ENCODE measurements at places on chromosomes 5 and 9.

- no peak for DNase-seq
These were observed 344.7 kb downstream of the TAF11L14 start for GRCh38 chr5:17978954-17979353.

DNA sequence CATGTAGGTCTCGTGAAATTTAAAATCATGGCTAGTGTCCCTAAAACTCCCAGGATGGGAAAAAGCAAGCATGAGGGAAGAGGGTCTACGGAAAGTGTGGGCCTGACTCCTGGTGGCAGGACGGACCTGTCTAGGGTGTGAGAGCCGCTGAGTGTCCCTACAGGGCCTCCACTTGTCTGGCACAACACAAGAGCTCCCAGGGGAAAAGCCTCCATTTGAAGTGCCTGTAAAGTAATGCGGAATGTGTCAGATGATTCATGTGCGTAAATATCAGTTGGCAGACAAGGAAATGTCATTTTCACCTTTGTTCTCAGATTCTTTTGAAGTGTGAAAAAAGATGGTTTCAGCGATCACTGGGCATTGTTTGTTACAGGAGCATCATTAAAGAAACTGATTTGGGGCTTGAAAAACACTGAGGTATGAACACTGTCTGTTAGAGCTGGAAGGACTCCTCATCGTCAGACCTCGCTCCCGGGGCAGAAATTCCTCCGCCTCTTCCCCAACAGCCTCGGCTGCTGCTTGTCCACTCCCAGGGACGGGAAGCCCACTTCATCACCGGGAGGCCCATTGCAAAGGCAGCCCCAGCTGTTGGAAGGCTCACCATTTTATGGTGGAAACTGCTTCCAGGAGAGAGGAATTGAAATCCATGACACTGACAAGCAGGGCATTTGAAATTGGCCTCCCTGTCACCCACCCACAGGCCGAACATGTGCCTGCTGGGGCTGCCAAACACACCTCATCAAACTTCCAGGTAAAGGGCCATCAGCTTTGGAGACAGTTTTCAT lies 240.8 kb downstream of the FSTL4 start:
- DNase-seq = no peak

- no peak for DNase-seq
These were observed 61.5 kb upstream of the RNU6ATAC start for GRCh38 chr9:134225816-134226215.

GRCh38 chr9:5832071-5832537 lies 813 bp downstream of the ERMP1 start:
- DNase-seq = no peak
